ENCODE measurements at places on chromosomes 1 and 21.

DNA sequence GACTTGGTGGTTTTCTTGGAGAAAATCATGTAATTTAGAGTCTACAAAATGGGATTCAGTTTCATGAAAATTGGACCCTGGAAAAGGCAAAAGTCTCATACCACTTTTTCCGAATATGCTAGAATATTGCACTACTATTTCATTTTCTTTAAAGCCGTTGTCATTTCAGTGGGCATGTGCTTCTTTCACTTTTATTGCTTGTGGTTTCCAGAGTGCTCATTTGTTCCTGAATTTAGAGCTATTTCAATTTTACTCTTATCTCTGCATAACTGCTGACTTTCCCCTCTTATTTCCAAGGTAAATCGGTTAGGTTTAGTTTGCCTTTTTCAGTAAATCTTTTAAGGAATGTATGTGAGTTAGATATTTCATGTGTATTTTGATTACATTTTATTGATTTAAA, 11.6 kb downstream of the HHAT start:
- no peak for DNase-seq

- DNase-seq: peak; percentile 17
Observed at GRCh38 chr1:16318555-16318954, 33.7 kb downstream of the FBXO42 start.

GRCh38 chr1:244778344-244778743, 57.1 kb upstream of the COX20 start:
- DNase-seq: no peak

- no peak for DNase-seq
Observed at GRCh38 chr1:116128664-116129063, 17.5 kb downstream of the MAB21L3 start.

DNA sequence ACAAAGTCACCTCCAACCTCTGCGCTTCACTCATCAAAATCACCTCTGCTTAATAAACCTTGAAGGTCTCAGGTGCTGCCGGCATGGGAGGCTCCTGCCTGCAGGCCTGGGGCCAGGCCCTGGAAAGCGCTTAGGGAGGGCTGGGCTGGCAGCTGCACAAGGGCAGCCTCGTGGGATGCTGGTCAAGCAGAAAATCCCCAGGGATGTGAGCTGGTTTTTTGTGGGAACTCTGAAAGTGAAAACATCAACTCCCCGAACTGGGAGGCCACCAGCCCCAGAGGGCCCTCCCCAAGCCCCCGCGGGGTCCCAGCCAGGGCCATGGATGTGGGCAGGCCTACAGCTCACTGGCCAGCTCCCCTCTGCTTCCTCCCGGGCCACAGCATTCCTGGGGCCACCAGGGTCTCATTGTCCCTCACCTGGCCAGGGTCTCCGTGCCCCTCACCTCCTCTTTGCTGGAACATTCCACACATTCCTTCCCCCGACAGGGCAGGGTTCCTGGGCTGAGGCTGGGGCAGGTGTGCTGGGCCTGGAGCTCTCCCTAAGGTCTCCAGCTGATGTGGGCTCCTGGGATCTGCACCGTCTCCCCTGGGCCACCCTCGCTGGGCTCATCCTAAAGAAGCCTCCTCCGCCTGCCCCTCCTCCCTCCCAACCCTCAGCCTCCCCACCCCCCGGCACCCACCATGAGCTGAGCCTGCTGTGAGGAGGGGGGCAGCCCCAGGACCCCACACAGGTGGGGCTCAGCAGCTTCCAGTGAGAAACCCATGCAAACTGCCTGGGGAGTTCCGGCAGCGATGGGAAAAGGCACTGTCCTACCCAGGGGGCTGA, 36.0 kb upstream of the POFUT2 start:
- DNase-seq: peak; percentile 13

DNA sequence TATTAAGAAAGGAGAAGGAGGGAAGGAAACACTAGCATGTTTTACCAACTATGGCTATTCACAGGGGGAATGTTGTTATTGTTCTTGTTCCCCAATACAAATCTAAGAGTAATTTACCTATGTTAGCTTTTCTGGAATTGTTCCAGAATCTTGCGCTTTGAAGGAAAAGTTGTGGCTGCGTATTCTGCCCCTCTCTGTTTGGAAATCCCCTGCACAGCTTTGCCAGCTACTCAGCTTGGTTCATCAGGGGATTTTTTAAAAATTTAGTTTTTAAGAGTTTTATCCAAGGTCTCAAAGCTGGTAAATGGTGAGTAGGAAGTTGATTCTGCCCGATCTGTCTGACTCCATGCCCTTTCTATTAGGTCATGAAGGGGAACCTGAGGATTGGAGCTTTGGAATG, 9.5 kb upstream of the IRF6 start:
- no peak for DNase-seq

Data from heart right ventricle (tissue), 16 donors.